ENCODE measurements at places on chromosomes 7 and 10.

- peak; percentile 91 for DNase-seq
Measured at GRCh38 chr10:73095481-73096021, 1.1 kb downstream of the P4HA1 start.

DNA sequence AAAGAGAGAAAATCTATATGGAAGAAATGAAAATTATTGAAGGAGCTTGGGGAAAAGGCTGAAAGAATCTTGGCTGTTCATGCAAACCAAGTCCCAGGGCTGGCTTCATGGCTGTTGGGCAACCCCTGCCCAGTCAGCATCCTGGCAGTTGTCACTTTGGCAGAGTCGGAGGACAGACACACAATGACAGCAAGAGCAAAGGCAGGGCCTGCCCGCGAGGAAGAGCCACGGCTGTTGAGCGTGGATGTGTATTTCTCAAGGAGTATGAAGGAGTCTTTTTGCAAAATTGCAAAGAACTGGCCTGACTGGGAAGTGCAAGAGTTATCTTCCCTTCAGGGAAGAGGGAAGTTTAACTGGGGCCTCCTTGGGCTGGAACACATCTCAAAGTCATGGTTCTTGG is 11.7 kb downstream of the PTPRE start:
- DNase-seq, result no peak

- no peak for DNase-seq
Measured at GRCh38 chr7:18288322-18289037, 207.1 kb upstream of the HDAC9 start.

DNA sequence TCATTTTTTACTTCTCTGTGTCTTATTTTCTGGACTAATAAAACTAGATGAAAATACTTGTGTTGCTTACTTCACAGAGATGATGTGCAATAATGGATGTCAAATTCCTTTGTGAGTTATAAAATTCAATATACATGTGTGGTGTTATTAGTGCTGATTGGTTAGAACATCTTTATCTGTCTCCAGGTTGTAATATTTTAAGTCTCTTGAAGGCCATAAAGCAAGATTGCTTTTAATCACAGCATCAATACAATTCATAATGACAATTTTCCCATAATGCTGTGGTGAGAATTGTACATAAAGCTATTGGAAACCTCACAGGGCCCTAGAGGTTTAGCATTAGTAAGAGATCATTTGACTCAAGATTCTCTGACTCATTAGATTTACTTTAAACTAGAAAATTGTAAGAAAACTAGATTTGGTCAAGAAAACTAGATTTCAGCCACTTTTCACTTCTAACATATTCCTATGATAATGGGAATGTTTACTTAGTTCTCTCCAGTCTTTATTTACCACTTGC is 963.7 kb downstream of the REEP3 start:
- no peak for DNase-seq

DNA sequence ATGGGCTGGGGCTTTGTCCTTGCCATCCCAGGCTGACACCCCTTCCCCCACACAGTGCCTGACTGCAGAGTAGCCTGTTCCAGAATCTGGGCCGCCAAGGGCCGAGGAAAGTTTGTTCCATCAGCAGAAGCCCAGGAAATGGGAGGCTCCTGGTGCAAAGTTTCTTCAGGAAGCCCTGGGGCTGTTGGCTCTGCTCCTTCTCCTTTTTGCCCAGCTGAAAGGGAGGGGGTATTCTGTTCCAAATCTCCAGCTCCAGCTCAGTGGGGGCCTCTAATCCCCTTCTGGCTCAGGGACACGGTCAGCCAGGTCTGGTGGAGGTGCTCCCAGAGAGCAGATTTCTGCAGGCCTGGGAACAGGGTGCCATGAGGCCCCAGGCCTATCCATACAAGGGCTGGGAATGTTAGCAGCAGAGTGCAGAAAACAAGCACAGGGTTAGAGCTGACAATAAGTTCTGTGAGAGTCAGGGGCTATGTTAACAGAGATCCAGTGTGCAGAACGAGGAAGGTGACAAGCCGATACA is 399.5 kb downstream of the RPS24 start:
- no peak for DNase-seq

GRCh38 chr10:31751738-31752080 is 176.9 kb downstream of the ARHGAP12 start:
- no peak for DNase-seq

- DNase-seq, result no peak
Measured at GRCh38 chr10:93261089-93261488, 187.4 kb downstream of the CYP26A1 start.

DNA sequence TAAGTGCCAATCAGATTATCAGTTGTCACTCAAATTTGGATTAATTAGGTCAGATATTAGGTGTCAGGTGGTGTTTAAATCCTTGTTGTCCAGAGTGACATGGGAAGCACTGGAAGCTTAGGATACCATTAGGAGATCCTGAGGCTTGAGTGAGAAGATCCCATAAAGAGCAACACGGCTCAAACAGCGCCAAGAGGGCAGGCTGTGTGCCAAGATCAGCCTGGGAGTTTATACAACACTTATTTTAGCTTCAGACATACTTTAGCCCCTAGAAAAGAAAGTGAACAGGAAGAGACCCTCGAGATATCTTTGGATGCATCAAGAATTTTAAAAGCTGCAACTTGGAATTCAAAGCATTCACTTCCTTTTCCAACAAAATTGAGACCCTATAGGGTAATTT is 14.2 kb upstream of the ACTA2 start:
- no peak for DNase-seq

DNA sequence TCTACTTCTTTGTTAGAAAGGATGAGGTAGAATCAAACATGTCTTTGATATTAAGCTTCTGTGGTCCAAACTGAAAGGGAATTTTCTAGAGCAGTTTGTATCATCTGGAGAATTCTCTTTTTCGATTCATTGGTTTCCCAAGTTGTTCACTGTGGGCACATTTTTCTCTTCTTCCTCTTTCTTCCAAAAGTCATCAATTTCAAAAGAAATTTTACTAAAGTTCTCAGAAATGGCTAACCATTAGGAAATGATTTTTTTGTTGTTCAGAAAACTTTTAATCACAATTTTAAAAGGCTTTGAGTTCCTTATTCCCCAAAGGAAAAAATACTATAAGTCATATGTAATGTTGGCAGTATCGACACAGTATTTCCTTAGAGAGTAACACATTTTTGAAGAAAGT is 28.3 kb upstream of the CCDC6 start:
- DNase-seq, result no peak
